ENCODE measurements at places on chromosomes 4 and X. TPM values are rescaled to one million over a fixed set of nuclear protein-coding genes. Genes with fewer than 3 reads are reported as not detected.

CDS1 gene
- 0.36 TPM for total RNA-seq

PDCL2 gene
- total RNA-seq: not detected

GSX2 gene
- not detected for total RNA-seq

RAB9B gene
- 1.9 TPM for total RNA-seq

ADH6 gene
- total RNA-seq: 0.36 TPM

RRH gene
- total RNA-seq: not detected

WAS gene
- total RNA-seq: 0.09 TPM

SORBS2 gene
- total RNA-seq: 2.8 TPM

MAGEB5 gene
- total RNA-seq: not detected

KIAA0232 gene
- 28.7 TPM for total RNA-seq

MAGEA1 gene
- total RNA-seq: not detected

NOCT gene
- total RNA-seq: 8.3 TPM

SRPX2 gene
- total RNA-seq: 26.8 TPM

PAGE2B gene
- total RNA-seq: not detected

CT45A2 gene
- total RNA-seq: not detected

PLK4 gene
- 21.4 TPM for total RNA-seq

TENM3 gene
- total RNA-seq: 6.3 TPM

CCSER1 gene
- under 0.01 TPM for total RNA-seq

GPR50 gene
- not detected for total RNA-seq

STK32B gene
- total RNA-seq: 5.3 TPM

PRPS2 gene
- total RNA-seq: 37.7 TPM

ENAM gene
- total RNA-seq: 0.18 TPM

TEX13B gene
- total RNA-seq: not detected

FGB gene
- total RNA-seq: not detected

F8A2 gene
- not detected for total RNA-seq

NUP54 gene
- total RNA-seq: 64.4 TPM

GSTCD gene
- 8.6 TPM for total RNA-seq

TCEAL5 gene
- total RNA-seq: not detected

S100P gene
- total RNA-seq: not detected

TMEM154 gene
- total RNA-seq: 5.5 TPM

CT83 gene
- total RNA-seq: not detected

DNAAF6 gene
- total RNA-seq: not detected

CPLX1 gene
- not detected for total RNA-seq

GATB gene
- 18.3 TPM for total RNA-seq
